ENCODE measurements at places on chromosomes 11 and 22. TPM values are rescaled to one million over a fixed set of nuclear protein-coding genes. Genes with fewer than 3 reads are reported as not detected.
A peak's percentile ranks its signal among the peaks of the same experiment; 100 is the strongest.

PGA4 gene
- total RNA-seq = not detected

RFPL1 gene
- total RNA-seq = not detected

DNA sequence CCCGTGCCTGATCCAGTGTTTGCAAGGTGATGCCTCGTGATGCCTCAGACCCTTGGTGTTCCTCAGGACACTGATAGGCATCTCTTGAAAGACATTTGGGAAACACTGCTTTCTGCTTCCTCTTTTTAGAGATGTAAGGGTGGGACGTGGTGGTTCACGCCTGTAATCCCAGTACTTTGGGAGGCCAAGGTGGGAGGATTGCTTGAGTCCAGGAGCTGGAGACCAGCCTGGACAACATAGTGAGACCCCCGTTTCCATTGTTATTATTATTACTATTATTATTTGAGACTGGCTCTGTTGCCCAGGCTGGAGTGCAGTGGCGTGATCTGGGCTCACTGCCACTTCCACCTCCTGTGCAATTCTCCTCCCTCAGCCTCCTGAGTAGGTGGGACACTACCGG is 6.5 kb upstream of the SOX10 start:
- DNase-seq = no peak

DNA sequence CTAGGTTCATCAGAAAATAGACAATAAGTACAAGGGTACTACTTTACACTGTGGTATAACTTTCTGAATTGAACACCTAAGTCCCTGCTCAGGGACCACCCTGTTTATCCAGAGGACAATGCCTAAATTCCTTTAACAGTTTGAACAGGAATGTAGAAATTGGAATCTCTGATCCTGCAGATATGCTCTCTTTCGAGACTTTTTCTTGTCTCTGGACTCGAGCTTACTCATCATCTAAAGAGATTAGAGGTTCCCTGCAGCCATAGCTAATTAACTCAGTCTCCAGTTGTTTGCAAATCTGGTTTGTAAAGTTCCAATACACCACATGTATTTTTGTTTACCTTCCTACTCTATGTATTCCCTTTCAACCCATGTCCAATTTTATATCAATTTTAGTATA is 1.0 kb downstream of the HOATZ start:
- DNase-seq = no peak

DNA sequence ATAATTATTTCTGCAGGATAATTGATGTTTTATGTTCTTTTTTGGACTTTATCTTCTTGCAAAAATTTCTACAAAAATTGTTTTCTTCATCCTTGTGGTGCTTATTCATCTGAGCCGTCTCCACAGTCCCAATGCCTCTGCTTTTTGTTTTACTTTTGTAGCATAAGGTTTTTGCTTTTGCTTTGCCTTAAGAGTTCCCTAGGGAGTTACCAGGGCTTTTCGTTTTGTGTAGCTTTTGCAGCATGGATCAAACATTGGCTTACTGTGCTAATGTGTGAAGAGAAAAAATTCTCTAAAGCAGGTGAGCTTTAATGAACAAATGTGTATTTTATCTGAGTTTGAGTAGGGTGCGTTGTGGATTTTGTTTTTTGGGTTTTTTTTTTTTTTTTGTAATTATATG is 11.8 kb downstream of the XBP1 start:
- DNase-seq = no peak

BMAL1 gene
- 36.4 TPM for total RNA-seq

ELFN2 gene
- 0.17 TPM for total RNA-seq

GGTLC3 gene
- not detected for total RNA-seq

DNA sequence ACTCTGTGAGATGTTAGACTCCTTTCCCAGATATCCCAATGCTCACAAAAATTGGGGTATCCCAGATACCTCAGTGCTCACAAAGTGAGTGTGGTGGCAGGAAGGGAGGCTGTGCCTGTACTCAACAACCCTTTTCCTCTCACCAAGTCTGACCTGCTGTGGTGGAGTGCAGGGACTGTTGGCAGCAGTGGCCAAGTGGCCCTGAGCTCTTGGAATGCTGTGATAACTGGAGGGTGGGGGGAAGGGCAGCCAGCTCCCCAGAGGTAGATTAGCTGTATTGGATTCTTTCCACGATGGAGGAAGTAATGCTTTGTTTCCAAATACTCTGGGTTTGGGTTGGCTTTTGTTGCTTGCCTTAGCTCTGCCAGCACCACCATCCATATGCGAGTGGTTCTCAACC is 46.0 kb upstream of the OR9Q1 start:
- peak; percentile 57 for DNase-seq

DNA sequence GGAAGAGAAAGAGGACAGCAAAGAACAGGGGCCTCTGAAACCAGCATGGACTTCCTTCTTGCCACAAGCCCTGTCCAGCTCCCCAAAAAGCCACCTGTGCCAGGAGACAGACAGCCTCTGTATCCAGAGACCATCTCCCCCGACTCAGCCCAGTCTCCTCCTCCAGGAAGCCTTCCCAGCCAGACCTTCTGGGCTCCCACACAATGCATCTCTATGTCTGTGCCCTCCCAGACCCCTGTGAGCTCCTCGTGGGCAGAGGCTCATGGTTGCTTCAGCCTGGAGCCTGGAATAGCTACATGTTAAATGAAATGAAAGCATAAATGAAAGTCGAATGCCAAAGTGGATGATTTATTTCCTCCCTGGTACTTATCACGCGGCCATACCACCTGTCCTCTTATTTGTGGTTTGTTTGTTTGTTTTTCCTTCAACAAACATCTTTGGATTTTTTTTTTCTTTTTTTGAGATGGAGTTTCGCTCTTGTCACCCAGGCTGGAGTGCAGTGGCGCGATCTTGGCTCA is 7.3 kb upstream of the ARAP1 start:
- no peak for DNase-seq

Measured in esophagus muscularis mucosa (tissue), 4 donors.